Left colon (tissue), 2 donors: ENCODE measurements at places on chromosomes 2 and 18. TPM values are rescaled to one million over a fixed set of nuclear protein-coding genes. Genes with fewer than 3 reads are reported as not detected.

Gene HTR2B
- 0.12 TPM for total RNA-seq

- DNase-seq = no peak
These were observed 112.7 kb upstream of the TACR1 start for GRCh38 chr2:75311993-75312392.

DNA sequence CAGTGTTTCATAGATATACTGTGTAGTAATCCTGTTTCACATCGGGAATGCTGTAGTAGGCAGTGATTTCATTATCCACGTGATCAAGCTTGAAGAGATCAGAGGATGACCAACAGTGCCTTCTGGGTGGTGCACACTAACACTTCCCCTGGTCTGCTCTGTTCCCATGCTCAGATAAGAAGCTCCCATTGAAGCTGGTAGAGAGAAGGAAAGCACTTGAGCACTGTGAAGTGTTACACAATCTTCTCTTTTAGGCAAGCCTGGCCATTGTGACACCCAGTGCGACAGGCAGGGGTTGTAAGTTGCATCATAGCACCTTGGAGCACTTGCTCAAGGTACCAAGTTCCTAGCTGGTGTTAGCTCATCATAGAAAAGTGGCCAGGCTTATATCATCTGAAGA lies 30.6 kb upstream of the GPD2 start:
- DNase-seq = no peak

DNA sequence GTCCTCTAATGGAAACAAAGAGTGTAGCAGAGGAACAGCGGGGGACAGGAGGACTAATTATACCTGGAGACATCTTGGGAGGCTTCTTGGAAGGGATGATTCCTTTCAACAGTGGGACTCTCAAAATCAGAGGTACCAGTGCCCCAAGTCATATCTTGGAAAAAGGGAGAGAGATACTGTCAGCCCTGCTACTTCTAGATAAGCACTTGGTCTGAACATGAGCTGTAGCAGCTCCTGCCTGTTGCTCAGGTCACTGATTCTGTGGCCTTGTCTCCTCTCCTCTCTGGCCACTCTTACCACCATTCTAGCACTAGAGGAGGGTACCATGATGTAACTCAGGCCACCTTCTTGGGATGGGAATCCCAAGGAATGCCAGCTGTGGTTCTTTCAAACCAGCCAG lies 54.5 kb downstream of the MFSD6 start:
- no peak for DNase-seq

- DNase-seq = no peak
These were observed 88.9 kb downstream of the MBP start for GRCh38 chr18:77043541-77044280.

DNA sequence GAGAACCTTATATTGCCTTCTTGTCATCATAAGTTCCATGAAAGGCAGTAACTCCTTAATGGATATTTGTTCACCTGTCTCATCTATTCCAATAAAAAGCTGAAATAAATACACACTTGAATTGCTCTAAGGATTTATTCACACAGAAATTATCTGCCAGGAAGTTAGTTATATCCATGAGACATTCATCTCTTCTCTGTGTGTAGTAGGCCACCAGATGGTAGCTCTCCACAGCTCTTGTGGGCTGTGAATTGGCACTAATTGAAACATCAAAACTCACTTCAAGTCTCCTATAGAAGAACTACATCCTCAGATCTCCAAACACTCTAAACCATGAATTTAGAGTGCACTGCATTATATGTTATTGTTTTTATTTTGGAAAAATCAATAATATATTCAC lies 189.6 kb downstream of the DSC3 start:
- no peak for DNase-seq

DNA sequence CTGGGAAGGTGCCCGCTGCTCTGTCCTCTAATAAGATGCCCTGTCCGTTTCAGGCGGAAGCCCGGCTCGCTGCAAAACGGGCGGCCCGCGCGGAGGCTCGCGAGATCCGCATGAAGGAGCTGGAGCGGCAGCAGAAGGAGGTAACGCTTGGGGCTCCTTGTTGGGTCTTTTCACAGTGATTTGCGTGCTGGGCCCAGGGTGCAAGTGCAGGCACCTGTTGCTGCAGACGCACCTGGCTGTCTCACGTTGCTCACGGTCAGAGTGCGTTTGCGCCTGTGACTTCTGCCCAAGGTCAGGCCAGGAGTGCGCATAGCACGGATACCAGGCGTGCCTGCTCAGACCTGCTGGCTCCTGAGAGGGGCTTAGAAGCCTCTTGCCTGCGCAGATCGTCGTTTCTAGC lies 81.1 kb downstream of the LRRFIP1 start:
- peak; percentile 25 for DNase-seq

- DNase-seq = no peak
These were observed 319.8 kb downstream of the ETAA1 start for GRCh38 chr2:67716895-67717396.

DNA sequence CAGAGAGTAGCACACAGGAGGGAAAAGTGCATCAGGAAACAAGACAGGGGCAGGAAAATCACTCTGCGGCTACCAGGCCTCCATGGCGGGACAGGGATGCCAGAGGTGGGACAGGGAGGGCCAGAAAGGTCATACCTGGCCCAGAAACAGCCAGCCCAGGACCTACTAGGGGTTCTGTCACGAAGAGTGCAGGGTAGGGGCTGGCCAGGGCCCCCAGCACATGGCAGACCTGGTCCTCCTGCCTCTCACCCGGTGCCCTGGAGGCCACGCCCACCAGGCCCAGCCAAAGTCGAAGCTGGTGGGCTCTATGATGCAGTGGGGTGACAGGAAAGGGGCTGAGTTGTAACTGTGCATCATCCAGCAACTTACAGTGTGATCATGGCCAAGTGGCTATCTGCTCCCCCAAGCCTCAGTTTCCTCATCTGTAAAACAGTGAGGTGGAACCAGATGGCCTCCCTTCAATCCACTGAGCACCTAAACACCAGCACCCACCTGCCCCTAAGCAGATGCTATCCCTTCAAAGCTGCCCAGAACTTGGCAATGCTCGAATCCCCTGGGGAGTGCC lies 10.6 kb downstream of the CYP26B1 start:
- peak; percentile 3 for DNase-seq

GRCh38 chr2:140504601-140505000 lies 1626.2 kb downstream of the LRP1B start:
- DNase-seq = no peak
